NCI-H187 (cell line): ENCODE measurements at places on chromosomes 7 and 10.

GRCh38 chr7:94336009-94336408, 58.7 kb upstream of the COL1A2 start:
- DNase-seq: no peak

DNA sequence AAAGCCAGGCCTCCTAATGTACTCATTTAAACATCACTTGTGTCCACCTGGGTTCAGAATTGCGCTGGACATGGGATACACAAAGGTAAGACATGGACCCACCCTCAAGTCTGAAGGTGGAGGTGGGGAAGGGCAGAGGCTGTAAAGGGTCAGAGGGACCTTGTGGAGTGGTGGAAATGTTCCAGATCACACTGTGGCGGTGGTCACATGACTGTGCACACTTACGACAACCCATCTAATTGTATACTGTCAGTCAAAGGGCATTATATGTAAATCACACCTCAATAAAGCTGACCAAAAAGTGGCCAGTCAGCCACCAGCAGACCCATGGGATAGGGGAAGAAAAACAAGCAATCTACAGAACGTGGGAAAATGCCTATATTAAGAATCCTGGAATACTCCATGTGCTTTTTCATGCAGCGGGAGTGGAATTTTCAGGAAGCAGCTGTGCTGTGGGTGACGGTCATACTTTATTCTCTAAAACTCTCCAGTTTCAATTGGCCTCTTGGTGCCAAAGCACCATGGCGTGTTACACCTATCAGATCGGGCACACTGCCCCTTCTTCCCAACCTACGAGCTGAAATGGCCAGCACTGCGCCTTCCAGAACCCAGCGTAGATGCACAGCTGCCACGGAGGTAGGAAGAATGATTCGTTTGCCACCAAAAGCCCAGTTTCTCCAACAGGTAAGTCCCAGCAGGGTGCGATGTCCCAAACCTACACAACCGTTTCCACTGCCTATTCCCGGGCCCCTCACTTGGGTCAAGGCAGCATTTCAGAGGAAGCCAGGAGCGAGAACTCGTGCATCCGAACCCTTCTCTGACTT, 69.8 kb downstream of the PRKAG2 start:
- no peak for DNase-seq

DNA sequence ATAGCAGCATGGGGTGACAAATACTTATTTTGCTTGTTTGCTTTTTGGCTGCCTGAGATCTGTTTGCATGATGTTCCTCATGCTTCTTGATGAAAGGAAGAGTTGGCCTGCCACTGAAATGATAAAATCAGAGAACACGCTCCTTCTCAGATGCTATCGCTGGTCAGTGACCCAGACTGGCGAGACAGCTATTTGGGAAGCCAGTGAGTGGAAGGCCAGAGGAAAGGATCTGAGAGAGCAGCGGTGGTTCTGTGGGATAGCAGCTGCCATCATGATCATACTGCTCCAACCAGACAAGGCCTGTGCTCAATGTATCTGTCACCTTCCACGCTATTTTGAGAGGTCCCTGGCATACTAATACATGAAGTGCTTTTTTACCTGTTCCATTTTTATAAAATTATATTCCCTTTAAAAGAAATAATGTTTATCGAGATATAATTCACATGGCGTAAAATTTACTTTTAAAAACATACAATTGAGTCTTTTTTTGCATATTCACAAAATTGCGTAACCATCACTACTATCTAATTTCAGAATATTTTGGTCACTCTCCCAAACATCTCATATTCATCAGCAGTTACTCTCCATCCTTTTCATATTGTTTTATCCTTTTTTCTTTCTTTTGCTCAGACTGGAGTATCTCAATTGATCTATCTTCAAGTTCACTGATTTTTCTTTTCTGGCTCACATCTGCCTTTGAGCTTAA, 695.1 kb downstream of the TNS3 start:
- DNase-seq: no peak

DNA sequence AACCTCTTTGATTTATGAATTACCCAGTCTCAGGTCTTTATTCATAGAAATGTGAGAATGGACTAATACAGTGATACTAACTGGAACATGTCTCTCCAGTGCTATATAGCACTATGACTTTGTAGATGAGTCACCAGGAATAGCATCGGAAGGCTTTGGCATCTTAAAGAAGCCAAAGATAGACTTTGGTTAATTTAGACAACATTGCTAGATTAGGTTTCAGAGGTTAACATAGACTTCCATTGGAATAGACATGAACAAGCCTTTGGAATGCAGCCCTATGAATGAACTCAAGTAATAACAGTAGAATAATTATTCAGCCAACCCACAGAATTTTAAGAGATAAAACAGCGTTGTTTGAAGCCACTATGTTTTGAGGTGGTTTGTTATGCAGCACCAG, 169.2 kb downstream of the HGF start:
- no peak for DNase-seq

DNA sequence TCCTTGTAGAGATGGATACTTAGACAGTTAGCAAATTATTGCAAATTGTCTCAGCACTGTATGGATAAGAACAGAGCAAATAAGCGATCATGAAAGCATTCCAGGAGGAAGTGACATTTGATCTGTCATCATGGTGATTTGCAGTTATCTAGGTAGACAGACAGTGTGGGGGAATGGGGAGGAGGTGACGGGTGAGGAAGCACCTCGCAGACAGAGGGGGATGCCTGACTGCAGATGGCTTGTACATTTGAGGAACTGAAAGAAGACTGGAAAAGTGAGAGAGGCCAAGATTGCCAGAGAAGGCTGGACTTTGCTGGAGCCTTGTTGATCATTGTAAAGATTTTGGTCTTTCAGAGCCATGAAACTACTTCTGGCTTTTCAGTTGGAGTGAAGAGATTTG, 318.2 kb upstream of the CELF2 start:
- DNase-seq: no peak

GRCh38 chr7:42926204-42926603, 5.8 kb downstream of the PSMA2 start:
- no peak for DNase-seq

- no peak for DNase-seq
These were observed 61.1 kb downstream of the WDFY4 start for GRCh38 chr10:48745662-48746245.

GRCh38 chr7:7577888-7578287, 11.2 kb downstream of the MIOS start:
- DNase-seq: no peak

GRCh38 chr7:2373124-2373556, 18.5 kb downstream of the EIF3B start:
- DNase-seq: no peak

DNA sequence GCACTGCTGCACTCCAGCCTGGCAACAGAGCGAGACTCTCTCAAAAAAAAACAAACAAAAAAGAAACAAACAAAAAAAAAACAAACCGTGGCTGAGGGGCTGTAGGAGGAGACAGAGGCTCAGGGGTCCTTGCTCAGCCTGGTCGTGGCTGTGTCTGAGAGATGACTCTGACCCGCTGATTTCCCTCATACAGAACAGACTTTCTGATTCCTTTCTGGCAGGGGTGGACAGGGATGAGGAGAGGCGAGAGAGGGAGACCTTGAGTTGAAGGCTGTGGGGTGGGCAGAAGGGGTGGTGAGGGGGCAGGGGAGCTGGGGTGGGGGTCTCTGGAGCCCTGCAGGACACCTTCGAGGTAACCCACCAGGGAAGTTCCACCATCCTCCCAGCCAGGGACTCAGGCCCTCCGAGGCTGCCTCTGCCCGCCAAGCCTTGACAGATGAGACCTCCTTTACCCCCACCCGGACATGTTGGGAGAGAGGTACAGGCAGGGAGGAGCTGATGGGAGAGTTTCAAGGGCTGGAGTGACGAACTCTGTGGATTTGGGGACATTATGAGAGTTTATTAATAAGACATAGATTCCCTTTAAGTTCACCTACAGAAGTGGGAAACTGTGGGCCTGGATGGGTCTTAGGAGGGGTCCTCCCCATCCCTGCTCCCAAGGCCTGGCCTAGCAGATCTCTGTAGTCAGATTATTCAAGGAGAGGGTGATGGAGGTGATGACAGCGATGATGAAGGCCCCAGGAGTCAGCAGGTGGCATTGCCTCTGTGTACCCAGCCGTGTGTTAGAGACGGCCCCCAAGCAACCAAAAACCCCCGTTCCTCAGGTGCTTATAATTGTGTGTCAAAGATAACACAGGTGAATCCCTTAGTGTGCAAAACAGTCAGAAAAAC, 2.0 kb downstream of the MUC12 start:
- DNase-seq: no peak

DNA sequence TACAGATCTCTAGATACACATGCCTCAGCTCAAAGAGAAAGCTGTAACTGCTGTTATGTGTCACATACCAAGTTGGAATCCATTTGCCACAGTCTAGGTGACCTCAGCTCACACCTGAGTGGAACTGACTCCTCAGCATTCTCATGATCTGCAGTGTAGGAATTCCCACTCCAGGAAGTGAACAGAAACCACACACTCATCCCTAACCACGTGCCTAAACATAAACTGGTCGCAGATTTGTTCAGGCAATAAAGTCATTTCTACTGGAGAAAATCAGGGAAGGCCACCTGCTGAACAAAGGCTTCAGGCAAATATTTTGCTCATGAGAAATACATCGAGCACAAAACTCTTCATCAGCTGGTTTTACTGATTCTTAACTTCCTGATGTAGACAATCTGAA, 23.0 kb upstream of the ZMYND11 start:
- DNase-seq: no peak

DNA sequence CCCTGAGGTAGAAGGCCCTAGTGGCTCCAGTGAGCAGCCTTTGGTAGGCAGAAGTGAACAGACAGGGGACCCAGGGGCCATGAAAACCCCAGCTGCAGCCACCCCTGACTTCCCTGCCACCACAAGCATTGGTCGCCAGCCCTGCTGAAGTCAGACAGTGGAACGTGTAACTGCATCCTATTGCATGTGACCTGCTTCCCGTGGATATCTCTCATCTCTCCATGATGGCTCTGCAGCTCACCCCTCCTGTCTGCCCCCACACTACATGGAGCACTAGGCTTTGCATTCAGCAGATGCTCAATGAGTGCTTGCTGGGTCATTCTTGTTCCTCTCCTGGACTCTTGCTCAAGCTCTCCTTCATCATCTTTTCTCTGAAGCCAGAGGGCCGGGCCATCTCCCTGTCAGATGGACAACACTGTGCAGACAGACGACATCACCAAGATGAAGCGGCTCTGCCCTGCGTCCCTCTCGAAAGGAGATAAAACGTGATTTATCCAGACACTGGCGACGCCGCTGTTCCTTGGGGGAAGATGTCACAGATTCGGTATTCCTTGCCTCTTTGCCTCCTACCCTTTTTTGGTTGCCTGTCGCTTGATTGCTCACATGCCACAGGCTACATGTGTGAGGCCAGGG, 117.5 kb downstream of the SH3PXD2A start:
- DNase-seq: no peak

DNA sequence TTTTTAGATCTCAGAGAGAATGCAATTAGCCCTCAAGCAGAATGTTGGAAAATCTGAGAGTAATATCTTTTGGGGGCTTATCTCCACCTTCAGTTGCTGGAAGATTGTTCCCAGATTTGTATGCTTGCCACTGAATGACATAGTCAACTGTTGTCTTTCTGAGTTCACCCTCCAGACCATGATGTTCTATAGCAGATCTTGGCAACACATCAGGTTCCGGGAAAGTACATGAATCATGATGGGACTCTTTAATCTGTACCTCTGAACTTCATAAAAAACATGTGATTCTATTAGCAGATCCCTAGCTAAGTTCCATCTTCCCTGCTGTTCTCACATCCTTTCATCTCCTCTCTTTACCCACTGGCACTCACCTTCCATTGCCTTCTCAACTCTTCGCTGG, 68.9 kb downstream of the PLCE1 start:
- no peak for DNase-seq
